ENCODE measurements at places on chromosomes 6 and 20.

GRCh38 chr6:111973118-111973761 lies 80.7 kb upstream of the CCN6 start:
- DNase-seq, result peak; percentile 91

GRCh38 chr20:8974009-8974708 lies 94.7 kb upstream of the PLCB4 start:
- no peak for DNase-seq

- no peak for DNase-seq
Observed at GRCh38 chr6:166439366-166440091, 56.8 kb upstream of the MPC1 start.

GRCh38 chr6:67336014-67336413 lies 1299.1 kb upstream of the ADGRB3 start:
- no peak for DNase-seq

DNA sequence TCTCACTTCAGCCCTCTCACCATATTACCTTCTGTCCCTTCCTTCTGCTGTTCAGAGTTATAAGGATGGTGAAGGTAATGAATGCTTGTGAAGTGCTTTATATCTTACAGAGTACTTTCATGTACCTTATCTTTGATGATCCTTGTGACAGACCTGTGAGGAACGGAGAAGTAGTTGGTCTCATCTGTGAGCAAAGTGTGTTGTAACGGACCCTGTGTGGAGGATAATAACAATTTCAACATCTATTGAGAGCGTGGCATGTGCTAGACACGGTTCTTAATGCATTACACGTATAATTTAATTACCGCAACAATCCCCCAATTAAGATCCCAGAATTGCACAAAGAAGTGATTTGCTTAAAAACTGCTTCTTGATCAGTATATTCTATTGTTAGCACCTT lies 124.6 kb downstream of the ANKS1A start:
- no peak for DNase-seq

GRCh38 chr20:10667560-10668167 lies 6.1 kb downstream of the JAG1 start:
- no peak for DNase-seq

DNA sequence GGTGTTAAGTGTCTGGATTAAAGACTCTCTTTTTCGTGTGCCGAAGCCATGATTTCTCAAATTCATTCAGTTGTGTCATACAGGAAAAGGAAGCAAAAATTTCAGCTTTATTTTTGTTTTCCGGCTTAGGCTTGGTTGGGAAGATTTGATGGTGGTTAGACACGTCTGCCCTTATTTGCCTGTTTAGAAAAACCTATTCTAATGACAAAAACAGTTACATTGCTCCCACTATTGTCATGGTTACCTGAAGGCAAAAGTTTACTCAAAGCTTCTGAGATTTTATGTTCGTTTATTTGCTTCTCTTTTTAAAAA lies 982 bp downstream of the DNAJC5 start:
- no peak for DNase-seq

DNA sequence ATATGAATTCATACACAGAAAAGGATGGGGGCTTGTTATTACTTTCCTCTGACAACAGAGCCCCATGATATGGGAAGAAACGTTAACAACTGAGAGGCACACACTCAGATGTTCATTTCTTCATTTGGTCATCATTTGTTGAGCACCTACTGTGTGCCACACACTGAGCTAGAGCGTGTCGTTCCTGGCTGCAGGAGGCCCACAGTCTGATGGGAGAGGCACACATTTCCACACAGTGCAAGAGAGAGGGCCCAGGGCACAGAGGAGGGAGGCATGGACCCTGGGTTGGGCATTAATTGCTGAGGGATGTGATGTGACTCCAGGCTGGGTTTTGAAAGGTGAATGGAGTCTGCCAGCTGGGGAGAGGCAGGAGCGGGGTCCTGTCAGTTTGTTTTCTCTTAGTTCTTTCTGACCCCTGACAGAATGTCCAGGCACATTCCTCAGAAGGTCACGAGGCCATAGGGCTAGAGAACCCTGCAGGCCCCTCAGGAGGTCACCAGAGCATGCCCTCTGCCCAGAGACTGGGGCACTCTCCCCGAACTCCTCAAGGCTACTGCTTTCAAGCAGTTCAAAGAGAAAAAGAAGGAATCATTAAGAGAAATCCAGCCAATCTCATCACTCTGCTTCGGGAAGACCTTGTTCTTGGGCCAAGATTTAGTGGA lies 216.2 kb downstream of the UST start:
- DNase-seq, result no peak

DNA sequence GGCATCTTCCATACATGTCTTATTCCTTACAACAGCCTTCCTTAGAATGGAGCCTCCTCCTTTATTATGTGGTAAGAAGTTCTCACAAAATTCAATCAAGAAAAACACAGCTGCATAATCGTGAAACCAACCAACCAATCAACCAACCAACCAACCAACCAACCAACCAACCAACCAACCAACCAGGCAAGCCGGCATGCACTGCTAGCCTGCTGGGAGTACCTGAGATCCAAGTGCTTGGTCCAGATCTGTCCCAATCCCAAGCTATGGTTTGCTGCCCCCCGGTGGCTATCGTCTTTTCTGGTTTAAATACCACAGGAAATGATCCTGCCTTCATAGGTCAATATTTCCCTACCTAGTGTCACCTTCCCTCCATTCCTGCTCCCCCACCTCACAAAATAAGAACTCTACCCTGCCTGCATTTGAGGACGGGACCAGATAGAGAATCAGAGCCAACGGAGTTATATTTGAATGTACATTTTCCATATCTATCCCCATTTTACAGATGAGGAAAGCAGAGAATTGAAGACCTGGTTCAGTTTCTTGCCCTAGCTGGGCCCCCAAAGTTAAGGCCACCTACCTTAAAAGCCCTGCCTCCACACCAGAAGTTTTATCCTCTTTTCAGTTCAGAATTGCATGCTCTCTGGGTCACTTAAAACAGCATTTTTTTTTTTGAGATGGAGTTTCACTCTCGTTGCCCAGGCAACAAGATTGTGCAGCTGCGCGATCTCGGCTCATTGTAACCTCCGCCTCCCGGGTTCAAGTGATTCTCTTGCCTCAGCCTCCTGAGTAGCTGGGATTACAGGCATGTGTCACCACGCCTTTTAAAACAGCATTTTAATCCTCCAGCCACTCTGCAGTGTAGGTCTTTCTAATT lies 27.1 kb downstream of the RAB44 start:
- DNase-seq, result no peak

GRCh38 chr6:25883991-25884390 lies 9.9 kb upstream of the SLC17A3 start:
- DNase-seq, result no peak
